ENCODE measurements at places on chromosomes 6 and 20. TPM values are rescaled to one million over a fixed set of nuclear protein-coding genes. Genes with fewer than 3 reads are reported as not detected.

Gene CGA
- total RNA-seq: not detected

DNA sequence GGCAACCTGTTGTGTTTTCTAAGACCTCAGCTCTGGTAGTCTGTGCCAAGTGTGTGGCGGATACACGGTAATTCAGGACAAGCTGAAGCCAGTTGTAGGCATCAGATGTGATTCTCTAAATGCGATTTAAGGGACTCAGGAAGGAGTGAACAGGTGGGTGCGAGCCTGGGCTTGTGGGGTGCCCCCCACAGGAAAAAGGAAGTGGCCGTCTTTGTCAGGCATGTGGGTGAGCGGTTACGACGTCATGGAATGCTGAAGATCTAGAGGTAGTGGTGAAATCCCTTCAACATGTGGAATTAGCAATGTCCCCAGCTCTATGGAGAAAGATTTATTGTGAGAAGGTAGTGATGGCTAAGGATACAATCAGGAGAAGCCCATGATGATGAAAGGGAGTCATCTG lies 95.1 kb upstream of the EXOC2 start:
- no peak for DNase-seq

DNA sequence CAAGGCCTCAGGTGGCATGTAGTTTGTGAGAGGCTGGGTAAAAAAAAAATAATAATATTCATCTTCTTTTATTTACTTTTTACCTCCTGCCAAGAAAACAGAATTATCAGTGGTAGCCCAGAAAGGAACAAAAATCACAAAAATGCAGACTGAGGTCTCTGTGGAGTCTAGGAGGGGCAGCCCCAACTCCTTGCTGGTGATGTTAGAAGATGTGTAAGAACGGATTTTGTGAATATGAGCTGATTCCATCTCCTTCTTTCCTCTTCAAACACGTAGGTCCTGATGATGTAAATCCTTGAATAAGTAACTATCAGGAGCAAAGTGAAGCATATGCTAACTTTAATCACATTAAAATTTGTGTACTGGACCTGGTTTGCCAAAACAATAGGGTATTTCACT lies 226.8 kb downstream of the EYA4 start:
- no peak for DNase-seq

Gene NFS1
- total RNA-seq: 36.1 TPM

Gene SGK2
- 0.99 TPM for total RNA-seq

Gene CAPN11
- total RNA-seq: 3.3 TPM

All from WTC11 (cell line).